NCI-H1105 treated with DMSO at 0.1 percent for 48 hours (cell line): ENCODE measurements at places on chromosomes 2 and 18.

DNA sequence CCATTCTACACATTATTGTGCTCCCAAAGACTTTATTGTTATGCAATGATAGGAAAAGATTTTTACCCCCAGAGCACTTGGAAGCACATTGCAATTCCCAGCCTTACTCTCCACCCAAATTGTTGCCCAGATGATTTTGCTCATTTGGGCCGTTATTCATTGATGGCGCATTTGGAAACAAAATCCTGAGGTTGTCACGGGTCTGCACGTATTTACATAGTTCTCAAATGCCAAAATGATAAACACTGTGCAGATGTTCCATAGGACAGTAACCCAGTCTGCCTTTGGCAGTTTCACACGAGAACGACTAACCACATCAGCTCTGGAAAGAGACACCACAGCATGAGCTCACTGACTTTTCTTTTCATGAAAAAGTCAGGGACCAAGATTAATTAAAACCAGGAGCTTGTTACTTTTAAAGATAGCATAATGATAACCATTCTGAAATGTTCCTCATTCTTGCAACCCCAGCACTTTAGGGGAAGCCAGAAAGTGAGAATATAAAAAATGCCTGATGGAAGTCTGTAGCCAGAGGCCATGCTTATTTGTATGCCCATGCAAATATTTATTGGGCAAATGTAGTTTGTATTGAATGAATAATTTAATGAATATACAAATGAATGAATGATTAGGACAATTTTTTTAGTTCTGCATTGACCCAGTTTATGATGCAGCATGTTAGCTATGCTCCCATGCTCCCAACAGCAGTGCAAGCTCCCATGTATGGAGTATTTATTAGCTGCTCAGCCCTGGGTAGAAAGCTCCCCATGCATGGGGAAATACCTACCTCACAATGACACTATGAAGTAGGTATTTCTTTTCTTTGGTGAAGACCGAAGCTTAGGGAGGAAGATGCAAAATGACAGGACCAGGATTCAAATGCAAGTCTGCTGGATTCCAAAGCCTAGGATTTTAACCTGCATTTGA, 84.6 kb downstream of the MAIP1 start:
- DNase-seq, result no peak

- no peak for DNase-seq
Observed at GRCh38 chr2:70397186-70397585, 95.3 kb upstream of the FAM136A start.

DNA sequence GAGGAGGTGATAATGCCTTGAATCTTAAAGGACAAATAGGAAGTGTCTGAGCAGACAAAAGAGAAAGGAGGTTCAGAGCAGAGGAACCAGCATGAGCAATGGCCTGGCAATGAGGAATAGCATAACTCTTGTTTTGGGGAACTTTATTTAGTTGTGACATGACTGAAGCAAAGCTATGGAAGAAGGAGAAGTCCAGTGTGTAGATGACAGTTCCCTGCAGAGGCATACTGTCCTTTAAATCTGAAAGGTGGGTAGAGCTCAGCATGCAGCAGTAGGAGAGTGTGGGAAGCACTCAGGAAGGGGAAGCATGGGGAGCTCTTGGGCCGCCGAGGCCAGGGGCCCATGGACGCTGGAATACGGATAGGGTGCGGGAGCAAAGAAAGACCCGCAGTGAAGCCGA, 173.8 kb downstream of the SEPTIN10 start:
- no peak for DNase-seq

GRCh38 chr18:69730664-69731063, 217.0 kb downstream of the CD226 start:
- no peak for DNase-seq

- no peak for DNase-seq
Observed at GRCh38 chr2:240796543-240797499, 23.2 kb downstream of the KIF1A start.

DNA sequence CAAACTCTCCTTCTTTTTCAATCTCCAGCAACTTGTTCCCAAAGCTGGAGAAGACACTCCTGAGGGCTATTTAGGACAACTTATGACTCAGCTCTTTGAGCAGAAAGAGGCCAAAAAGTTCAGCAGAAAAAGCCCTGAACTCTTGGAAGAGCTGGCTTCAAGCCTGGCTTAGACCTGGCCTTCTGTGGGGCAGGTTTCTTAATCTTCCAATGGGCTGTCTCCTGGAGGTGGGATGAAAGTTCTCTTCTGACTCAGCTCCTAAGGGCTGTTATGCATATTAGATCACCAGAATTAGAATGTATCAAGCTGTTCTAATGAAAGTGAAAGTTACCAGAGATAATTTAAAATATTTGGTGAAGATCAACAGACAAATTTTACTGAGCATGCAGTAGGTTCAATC, 129.4 kb downstream of the RAD51AP2 start:
- no peak for DNase-seq

- no peak for DNase-seq
Observed at GRCh38 chr2:29372185-29372584, 257.0 kb downstream of the CLIP4 start.

GRCh38 chr2:27448381-27448780, 6.2 kb downstream of the KRTCAP3 start:
- no peak for DNase-seq

DNA sequence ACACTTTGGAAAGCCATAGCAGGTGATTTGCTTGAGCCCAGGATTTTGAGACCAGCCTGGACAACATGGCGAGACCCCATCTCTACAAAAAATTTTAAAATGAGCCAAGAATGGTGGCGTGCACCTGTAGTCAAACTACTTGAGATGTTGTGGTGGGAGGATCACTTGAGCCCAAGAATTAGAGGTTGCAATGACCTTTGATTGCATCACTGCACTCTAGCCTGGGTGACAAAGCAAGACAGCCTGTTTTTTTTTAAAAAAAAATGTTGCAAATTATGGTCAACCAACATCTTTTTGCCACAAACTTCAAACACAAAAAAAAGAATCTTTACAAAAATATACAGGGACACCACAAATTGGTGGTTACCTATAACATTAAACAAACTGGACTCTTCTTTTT, 40.3 kb downstream of the MEX3C start:
- no peak for DNase-seq

GRCh38 chr2:65319674-65320041, 92.0 kb downstream of the ACTR2 start:
- DNase-seq, result no peak

GRCh38 chr2:43399515-43400264, 173.3 kb upstream of the ZFP36L2 start:
- DNase-seq, result peak; percentile 92

GRCh38 chr2:234291765-234292204, 205.1 kb downstream of the ARL4C start:
- DNase-seq, result peak; percentile 68

DNA sequence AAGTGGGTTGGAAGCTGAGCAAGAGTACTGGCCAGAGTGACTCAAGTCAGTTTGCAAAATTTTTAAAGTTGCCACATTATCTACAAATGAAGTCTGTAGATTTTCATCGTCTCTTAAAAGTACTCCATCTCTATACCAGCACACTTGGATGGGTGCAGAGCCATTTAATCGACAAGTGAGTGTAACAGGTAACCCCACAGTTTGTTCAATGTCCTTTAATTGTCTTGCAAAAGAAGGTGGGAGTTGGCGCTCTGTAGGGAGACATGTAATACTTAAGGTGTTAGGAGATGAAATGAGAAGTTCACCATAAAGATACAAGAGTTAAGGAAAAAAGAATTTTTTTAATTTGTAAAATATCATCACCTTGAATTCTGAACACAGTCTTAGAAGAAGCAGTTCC, 84.9 kb downstream of the TTN start:
- no peak for DNase-seq

DNA sequence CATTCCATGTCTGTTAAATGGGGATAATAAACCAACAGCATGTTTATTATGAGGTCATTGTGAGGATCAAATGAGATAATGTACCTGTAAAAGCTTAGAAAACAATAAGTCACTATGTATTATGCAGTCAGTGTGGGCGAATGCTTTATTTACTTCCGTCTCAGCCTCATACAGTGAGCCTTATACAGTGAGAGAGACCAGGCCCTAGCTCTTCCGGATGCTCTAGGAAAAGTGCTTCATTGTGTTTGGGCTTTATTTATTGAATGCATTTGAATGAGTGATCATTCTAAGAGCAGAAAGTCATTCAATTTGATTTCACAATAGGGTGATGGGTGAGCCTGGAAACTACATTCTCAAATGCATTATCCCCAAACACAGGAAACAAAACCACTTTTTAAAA, 603.9 kb upstream of the FANCL start:
- no peak for DNase-seq

GRCh38 chr2:71291398-71291797, 40.2 kb upstream of the ZNF638 start:
- DNase-seq, result no peak

- DNase-seq, result no peak
Observed at GRCh38 chr2:196077821-196078220, 9.2 kb upstream of the DNAH7 start.

GRCh38 chr2:692767-693166, 15.6 kb upstream of the TMEM18 start:
- DNase-seq, result no peak
